ENCODE measurements at places on chromosomes 16 and 17.

GRCh38 chr17:57552114-57552624 lies 192.9 kb downstream of the CCDC182 start:
- no peak for DNase-seq

- DNase-seq, result no peak
These were observed 13.5 kb downstream of the KCTD2 start for GRCh38 chr17:75060434-75061054.

- DNase-seq, result no peak
These were observed 160.4 kb downstream of the CMIP start for GRCh38 chr16:81604960-81605383.

DNA sequence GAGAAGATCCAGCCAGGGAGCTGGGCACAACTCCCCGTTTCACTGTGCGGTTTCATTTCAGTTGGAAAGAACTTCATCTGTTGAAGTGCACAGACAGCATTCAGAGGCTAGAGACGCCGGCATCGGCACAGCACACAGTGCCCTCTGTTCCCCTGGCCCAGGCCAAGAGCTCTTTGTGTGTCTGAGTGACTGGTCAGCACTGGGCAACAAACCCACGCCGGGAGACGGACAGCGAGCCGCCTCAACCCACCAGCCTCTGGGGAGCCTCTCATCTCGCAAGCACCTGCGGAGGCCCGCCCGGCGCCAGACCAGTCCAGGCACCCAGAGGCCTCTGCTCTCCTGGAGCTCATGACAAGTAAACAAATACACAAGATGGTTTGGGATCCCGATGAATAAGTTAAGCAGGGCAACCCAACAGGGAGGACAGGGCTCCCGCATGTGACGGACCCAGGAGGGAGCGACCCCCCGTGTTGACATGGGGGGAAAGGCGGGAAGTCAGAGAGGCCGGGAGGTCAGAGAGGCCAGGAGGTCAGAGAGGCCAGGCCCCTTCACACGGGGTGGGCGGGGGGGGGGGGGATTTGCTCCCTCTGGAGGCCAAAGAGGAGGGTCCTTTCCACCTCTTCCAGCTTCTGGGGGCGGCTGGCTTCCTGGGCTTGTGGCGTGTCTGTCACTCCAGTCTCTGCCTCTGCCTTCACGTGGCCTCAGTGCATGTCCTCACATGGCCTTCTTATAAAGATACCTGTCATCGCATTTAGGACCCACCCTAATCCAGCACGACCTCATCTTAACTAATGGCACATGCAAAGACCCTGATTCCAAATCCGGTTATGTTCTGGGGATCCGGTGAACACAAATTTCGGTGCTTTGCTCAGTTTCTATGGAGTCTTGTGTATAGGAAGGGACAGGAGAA lies 25.8 kb upstream of the KLHDC4 start:
- DNase-seq, result no peak

- no peak for DNase-seq
These were observed 9.1 kb upstream of the GRN start for GRCh38 chr17:44335968-44336367.

- no peak for DNase-seq
These were observed 5.5 kb downstream of the USP32 start for GRCh38 chr17:60386147-60387058.

GRCh38 chr17:80124351-80124981 lies 22.5 kb downstream of the EIF4A3 start:
- DNase-seq, result no peak

GRCh38 chr17:12390631-12391030 lies 275.1 kb upstream of the MYOCD start:
- DNase-seq, result no peak

- DNase-seq, result no peak
These were observed 14.3 kb downstream of the VASN start for GRCh38 chr16:4385789-4386450.

DNA sequence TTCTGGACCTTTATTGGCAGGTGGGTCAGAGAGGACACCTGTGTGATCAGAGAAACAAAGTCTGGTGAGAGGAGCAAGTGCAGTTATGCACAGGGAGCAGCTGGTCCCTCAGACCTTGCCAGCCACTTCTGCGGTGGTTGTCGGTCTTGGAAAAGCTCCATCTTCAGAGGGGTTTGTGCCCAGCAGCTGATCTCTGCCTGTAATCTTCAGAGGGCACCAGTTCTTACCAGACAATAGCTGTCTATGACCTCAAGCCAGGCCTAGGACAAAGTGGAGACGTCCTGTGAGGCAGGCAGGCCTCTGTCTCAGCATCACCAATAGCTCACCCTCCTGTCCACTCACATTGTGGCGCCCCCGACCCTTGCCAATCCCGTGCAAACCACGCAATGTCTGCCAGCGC lies 66.5 kb upstream of the TBX2 start:
- DNase-seq, result no peak

- peak; percentile 11 for DNase-seq
These were observed at the start of gene PPM1E for GRCh38 chr17:58755577-58756245. Gene PPM1E (plus strand): TSS chr17:58755854.

DNA sequence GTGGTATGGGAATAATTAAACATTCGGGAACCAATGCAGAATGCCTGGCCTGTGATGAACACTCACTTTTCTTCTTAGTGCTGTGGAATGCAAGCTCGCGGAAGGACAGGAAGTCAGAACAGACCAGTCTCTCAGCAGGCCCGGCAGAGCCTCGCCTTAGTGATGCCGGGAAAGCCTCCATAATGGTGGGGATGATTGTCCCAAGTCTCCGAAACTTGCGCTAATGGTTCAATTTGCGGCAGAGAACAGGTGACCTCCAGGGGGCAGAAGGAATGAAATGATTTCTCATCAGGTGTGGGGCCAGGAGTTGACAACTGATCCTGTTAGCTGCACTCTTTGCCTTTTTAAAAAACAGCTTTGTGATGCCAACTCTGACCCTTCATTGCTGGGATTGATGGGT lies 170.6 kb downstream of the GSG1L start:
- no peak for DNase-seq

- no peak for DNase-seq
These were observed 303.0 kb upstream of the ZFHX3 start for GRCh38 chr16:73350707-73351452.

DNA sequence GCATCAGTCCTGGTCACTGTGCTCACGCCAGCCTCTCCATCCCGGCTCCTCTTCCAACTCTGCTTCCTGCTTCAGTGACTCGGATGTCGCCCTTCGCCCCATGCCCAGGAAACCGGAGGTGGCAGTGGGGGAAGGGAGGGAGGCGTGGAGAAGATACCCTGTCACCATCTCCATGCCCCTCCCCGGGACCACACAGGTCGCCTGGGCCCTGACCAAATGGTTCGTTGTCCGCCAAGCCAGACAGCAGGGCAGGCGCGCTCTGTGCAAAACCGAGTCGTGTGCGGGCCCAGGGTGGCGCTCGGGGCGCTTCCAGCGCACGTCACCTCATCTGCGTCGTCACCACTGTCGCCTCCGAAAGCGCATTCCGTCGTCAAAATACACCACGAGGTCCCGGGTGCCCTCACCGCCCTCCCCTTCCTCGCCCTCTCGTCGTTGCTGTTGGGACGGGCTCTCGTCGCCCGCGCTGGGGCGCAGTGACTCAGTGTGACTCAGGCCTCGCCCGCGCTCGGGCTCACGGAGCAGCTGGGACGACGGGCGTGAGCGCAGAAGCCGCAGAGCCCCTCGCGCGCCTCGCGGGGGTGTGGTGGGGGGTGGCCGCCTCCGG lies 39.2 kb downstream of the ZNF778 start:
- DNase-seq, result peak; percentile 59

DNA sequence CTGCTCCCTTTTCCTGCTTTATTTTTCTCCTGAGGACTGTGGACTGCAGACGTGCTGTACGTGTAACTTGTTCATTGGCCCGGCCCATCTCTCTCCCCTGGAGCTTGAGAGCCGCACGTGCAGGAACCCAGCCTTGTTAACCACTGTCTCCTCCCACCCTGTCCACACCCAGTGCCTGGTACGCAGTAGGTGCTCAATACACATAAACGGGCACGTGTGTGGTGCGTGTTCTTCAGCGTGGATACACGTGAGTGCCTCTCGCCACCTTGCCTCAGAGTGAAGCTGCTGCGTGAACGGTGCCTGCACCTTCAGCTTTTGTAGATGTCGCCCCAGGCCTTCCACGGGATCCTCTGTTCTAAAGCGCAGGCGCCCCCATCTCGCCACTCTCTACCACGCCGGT lies 96.3 kb upstream of the CHMP6 start:
- no peak for DNase-seq

DNA sequence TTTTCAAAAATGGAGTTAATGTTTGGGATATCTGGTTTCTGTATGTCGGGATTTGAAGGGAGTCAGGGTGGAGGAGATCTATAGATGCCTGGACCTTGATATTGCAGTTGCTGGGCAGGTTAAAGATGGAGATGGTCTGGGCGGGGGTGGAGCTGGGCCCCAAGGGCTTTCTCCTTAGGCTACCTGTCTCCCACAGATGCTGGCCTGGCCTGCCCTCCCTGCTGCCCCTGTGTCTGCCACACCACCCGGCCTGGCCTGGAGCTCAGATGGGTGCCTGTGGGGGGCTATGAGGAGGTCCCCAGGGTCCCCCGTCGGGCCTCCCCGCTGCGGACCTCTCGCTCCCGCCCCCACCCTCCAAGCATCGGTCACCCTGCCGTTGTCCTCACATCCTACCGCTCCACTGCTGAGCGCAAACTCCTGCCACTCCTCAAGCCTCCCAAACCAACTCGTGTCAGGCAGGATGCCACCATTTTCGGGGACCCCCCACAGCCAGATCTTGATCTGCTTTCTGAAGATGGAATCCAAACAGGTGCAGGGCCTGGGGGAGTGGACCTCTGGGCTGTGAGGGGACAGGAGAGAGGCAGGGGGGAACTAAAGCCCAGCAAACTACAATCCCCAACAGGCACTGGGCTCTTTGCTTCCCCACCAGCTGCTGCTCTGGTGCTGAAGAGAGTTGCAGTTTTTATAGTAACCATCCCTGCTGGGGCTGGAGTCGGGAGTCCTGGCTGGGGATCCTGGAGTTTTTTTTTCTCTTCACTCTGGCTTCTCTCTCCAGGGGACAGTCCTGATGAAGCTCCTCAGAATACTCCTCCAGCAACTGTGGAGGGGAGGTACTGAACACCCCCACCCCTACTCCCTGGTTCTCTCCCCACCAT lies 2.9 kb downstream of the ARHGEF15 start:
- DNase-seq, result no peak

GRCh38 chr17:46115699-46116098 lies 77.5 kb downstream of the KANSL1 start:
- no peak for DNase-seq

GRCh38 chr17:27559506-27560481 lies 71.2 kb upstream of the LGALS9 start:
- DNase-seq, result no peak

DNA sequence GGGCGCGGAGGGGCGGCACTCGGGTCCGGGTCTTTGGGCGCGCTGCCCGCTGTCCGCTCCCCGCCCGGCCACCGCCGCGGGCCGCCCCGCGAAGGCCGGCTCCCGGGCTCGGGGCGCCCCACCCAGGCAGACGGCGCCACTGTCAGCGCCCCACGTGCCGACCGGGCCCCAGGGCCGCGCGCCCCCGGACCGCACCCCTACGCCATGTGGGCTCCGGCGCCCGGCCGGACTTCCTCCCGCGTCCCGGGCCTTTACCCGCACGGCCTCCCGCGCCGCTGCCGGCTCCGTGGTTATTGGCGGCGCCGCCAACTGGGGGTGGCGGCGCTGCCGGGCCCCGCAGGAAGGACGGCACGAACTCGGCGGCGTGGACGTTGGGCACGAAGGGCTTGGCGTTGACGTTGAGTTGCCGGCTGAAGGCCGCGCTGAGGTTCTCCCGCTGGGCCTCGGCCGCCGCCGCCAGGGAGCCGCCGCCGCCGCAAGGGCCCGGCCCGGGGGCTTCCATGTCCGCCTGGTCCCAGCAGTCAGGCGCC lies 577 bp downstream of the GSPT1 start:
- DNase-seq, result no peak

GRCh38 chr16:11967195-11967911 lies 2.3 kb downstream of the TNFRSF17 start:
- no peak for DNase-seq

GRCh38 chr17:17495536-17496188 lies 533 bp downstream of the RASD1 start:
- DNase-seq, result no peak

DNA sequence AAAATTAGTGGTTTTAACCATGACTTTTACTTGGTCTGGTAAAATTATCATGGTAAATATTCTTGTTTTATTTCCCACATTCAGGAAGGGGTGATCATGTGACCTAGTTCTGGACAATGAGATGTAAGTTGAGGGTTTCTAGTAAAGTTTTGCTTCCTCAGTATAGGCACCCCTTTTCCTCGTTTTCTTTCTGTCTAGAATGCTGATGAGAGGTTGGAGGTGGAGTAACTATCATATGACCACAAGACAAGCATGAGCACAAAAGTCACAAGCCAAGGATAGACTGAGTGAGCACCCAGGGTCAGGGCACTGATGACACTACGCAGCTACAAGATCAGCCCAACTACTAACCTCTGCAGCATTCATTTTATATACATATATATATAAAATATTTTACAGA lies 53.9 kb downstream of the MYO1D start:
- DNase-seq, result no peak

- DNase-seq, result no peak
These were observed 15.1 kb downstream of the SSH2 start for GRCh38 chr17:29914819-29915537.

DNA sequence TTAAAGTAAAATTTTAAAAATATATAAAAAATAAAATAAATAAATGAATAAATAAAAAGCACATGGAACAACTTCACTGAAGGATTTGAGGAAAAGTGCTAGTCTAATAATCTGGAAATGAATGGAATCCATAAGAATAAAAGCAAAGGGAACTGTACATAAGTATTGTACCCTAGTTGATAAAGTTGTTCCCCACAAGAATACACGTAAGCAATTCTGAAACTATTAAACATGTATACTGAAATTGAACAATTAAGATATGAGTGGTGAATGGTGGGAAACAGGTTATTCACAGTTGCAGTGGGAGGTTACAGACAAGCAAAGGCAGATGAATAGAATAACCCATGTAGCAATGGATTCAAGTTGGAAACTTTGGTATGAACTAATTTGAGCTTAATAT lies 853.2 kb upstream of the SOX9 start:
- no peak for DNase-seq

DNA sequence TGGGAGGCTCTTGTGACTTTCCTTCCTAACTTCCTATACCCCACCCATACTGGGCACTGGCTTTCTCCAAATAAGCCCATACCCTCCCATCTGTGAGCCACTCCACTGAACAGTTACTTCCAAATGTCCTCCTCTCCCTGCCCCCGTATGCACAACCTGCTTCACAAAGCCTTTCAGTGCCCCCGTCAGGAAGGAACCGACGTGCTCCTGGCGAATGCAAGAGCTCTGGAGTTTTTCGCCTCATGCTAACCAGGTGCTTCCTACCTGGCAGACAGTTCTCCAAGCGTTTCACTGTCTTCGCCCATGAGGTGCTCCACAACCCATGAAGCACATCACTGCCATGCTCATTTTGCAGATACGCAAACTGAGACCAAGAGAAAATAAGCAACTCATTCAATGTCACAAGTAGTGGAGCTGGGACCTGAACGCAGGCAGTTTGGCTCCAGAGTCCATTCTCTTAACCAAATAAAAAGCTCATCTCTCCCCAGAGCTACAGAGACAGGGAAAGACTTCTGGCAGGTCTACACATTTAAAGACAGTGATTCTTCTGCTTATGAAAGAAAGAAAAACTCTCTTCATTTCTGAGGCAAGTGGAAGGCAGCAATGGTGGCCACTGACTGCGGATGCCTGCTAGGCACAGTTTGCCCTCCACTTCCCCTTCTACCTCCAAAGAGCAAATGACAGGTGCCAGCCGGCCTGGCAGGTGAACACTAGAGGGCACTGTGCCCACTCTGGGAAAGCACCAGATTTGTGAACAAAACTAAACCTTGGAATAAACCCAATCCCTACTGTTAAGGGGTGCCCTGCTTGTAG lies 23.8 kb downstream of the SPHK1 start:
- peak; percentile 39 for DNase-seq

Data from activated CD4-positive, CD25-positive, alpha-beta regulatory T cell (primary cell).